Dorsolateral prefrontal cortex (tissue), 122 donors: ENCODE measurements at places on chromosomes 13 and 19. TPM values are rescaled to one million over a fixed set of nuclear protein-coding genes. Genes with fewer than 3 reads are reported as not detected.

Gene CD70
- not detected for total RNA-seq

Gene ZNF418
- 32.4 TPM for total RNA-seq

Gene RYR1
- 69.1 TPM for total RNA-seq

Gene CLEC4M
- 0.51 TPM for total RNA-seq

Gene PLPPR3
- total RNA-seq, result 18.8 TPM

Gene SELENOV
- total RNA-seq, result not detected

Gene CYP4F2
- 2.1 TPM for total RNA-seq

Gene HRC
- total RNA-seq, result 1.5 TPM

Gene FAM98C
- total RNA-seq, result 43.9 TPM

Gene ZIC5
- total RNA-seq, result 1.2 TPM

Gene IL12RB1
- total RNA-seq, result 1.5 TPM

Gene KIR3DL2
- not detected for total RNA-seq

Gene CCDC8
- 3.7 TPM for total RNA-seq

Gene CYP4F8
- total RNA-seq, result not detected

Gene CKM
- not detected for total RNA-seq

Gene NBEA
- 86.0 TPM for total RNA-seq

Gene COX7A1
- 134 TPM for total RNA-seq

Gene APOC4
- not detected for total RNA-seq

Gene SCEL
- total RNA-seq, result not detected

Gene GPR18
- total RNA-seq, result not detected

Gene RASGRP4
- 0.40 TPM for total RNA-seq
